Stimulated activated CD4-positive, alpha-beta T cell treated with anti-CD3 and anti-CD28 coated beads, TNF-alpha, amount 100 ng/mL, for 24 hours (primary cell): ENCODE measurements at places on chromosomes 6 and 20.
A peak's percentile ranks its signal among the peaks of the same experiment; 100 is the strongest.

DNA sequence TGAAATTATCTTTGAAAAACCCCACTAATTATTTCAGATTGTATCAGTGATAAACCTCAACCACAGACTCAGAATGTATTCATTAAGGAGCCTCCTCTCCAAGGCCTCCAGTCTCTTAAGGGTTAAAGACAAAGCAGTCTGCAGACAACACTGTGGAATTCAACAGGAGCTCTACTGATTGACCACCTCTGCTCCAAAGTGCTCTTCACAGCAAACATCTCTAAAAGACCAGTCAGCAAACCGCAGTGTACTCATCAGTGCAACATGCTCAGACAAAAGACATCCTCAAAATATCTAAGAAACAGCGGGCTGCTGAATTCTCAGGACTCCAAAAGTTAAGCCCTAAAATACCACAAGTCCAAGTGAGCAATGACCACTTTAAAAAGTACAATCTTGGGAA lies 42.0 kb downstream of the UQCC1 start:
- DNase-seq, result no peak

GRCh38 chr20:7399575-7399974 lies 540.7 kb downstream of the HAO1 start:
- DNase-seq, result no peak

GRCh38 chr6:68727699-68728098 lies 92.6 kb downstream of the ADGRB3 start:
- DNase-seq, result no peak

DNA sequence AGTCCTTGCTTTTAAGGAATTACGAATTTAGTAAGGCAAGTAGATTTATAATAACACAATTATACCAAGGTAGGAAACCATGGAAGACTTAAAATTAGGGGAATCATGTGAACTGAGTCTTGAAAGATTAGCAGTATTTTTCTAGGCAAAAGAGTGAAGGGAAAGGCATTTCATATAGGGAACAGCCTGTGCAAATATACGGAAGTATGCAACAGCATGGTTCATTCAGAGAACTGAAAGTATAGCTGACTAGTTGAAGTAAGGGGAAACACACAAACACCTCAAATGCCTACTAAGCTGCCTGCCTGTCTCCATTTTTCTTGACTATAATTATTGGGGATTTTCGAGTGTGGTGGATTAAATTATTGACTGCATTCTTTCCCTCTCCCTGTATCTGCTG lies 39.0 kb upstream of the ECHDC1 start:
- DNase-seq, result no peak

- DNase-seq, result no peak
Observed at GRCh38 chr6:144093658-144094057, 1.7 kb downstream of the SF3B5 start.

DNA sequence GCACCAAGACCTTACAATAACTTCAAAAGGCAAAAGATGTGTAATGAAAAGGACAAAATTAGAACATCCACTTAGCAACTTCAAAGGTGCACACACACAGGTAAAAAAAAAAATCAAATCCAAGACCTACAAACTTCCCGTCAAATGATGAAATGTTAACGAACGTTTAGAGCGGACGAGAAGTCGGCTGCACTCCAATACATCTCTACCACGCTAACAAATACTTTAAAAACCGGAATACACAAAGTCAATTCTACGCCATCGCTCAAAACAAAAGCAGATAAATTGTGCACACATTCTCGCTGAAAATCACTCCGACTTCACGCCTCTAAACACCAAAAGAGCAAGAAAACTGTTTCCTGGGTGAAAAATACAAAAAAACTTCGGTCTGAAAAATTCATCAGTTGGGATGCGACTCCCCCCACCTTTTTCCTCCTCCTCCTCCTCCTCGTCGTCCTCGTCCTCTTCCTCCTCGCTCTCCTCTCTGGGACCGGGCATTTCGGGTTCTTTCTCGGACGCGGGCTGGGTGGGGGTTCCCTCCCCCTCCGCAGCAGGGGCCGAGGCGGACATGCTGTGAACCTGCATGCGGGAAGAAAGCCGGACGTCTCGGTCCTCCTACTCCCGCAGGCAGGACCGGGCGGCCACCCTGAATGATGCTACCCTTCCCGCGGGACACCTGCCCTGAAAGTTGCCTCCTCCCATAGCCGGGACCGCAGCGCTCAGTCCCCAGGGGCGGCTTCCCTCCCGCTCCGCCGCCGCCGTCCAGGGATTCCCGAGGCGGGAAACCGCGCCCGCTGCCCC lies 712 bp downstream of the DEK start:
- DNase-seq, result no peak

GRCh38 chr6:25652007-25652515 lies at the start of gene SCGN:
SCGN (plus strand) TSS chr6:25652215; CDS start chr6:25652404, 189 bp downstream.
- peak; percentile 42 for DNase-seq

DNA sequence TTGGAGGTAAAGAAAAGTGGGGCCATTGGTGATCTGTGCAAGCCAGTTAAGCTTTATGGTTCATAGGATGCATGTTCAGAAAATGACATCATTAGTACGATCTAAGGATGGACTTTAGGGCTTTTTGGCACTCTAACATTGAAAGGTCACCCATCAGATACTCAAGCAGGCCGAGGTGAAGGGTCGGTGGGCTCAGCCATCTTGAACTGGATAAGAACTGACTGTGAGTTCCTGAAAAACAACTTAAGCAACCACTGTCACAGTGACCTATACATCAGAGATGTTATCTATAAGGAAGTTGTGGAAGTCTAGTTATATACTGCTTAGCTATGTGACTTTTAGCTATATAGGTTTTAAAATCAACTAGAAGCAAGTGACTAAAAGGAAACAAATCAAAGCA lies 13.0 kb upstream of the ITCH start:
- DNase-seq, result no peak

GRCh38 chr20:33518071-33518470 lies 28.2 kb downstream of the CBFA2T2 start:
- DNase-seq, result no peak

GRCh38 chr6:113662688-113663333 lies 194.3 kb upstream of the MARCKS start:
- DNase-seq, result no peak

DNA sequence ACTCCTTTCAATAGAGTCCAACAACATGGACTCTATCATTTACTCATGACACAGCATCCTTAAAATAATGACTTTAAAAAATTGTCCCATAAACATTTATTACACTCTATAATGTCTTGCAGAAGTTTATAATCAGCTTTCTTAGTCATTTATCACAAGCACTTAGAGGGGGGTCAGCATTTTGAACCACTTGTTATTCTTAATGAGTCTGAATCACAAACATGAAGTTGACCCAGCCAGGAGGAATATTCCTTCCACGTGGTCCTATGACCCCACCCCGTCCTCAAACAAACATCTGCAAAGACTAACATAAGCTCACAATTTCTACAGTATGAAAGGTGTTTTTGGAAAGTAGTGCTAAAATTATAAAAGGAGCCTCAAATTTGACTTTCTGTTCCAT lies 91.1 kb downstream of the MTFR2 start:
- no peak for DNase-seq

DNA sequence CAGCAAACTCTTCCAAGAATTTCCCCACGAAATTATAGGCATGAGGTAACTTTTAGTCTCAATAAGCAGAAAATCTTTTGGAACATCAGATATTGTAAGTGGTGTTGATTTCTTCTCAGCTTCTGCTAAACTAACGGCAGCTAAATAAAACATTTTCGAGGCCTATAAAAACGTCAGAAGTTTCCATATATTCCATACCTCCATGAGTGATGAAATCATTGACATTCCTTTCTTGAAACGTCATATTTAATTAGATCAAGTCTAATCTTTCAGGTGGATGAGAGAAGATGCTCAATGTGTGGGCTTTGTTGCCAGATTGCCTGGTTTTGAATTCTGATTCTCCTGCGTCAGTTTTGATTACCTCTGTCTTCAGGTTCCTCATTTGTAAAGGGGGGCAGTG lies 81.3 kb downstream of the CDC5L start:
- no peak for DNase-seq

- no peak for DNase-seq
Observed at GRCh38 chr20:35093267-35093884, 769 bp upstream of the TRPC4AP start.

- no peak for DNase-seq
Observed at GRCh38 chr6:39520411-39520810, 197.9 kb upstream of the KCNK16 start.

DNA sequence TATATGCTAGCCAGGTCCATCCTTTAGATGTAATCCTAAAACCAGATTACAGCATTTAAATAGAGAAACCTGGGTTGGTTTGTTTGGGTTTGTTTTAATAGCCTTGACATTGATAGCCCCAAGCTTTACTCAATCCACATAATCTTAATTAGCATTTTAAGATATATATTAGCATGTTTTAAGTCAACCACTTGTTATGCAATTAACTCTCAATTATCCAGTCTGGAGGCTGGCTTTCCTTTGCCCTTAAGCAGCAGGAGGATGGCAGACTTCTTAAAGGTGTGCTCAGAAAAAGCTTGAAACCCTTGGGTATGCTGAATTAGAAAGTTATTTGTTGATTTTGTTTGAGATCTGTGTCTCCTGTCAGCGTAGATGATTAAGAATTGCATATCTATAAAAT lies 46.3 kb upstream of the SMIM28 start:
- no peak for DNase-seq

- no peak for DNase-seq
Observed at GRCh38 chr20:13101276-13101675, 92.5 kb downstream of the SPTLC3 start.

- no peak for DNase-seq
Observed at GRCh38 chr6:159084493-159085091, 39.8 kb upstream of the TAGAP start.

DNA sequence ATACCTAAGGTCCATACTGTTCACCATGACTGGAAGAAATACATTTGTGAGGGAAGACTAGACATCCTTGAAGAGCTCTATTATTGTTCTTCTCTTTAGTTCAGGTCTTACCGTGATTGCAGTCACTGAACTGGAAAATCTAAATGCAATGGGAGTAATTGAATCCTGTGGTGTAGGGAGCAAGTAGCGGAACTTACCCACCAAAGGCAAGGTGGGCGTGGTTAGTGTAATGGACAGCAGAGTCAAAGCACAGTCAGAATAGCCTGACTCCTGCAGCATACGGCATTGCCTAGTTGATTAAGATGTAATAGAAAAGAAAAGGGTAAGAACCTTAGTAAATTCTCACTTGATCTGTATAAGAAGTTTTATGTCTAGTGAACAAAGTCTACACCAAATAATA lies 679.7 kb upstream of the EPHA7 start:
- no peak for DNase-seq

- DNase-seq, result peak; percentile 52
Observed at GRCh38 chr20:2751878-2752566, 48.4 kb downstream of the CPXM1 start.

- no peak for DNase-seq
Observed at GRCh38 chr6:39007575-39007974, 41.0 kb upstream of the GLP1R start.

- DNase-seq, result no peak
Observed at GRCh38 chr20:25269057-25269832, 21.4 kb downstream of the PYGB start.

DNA sequence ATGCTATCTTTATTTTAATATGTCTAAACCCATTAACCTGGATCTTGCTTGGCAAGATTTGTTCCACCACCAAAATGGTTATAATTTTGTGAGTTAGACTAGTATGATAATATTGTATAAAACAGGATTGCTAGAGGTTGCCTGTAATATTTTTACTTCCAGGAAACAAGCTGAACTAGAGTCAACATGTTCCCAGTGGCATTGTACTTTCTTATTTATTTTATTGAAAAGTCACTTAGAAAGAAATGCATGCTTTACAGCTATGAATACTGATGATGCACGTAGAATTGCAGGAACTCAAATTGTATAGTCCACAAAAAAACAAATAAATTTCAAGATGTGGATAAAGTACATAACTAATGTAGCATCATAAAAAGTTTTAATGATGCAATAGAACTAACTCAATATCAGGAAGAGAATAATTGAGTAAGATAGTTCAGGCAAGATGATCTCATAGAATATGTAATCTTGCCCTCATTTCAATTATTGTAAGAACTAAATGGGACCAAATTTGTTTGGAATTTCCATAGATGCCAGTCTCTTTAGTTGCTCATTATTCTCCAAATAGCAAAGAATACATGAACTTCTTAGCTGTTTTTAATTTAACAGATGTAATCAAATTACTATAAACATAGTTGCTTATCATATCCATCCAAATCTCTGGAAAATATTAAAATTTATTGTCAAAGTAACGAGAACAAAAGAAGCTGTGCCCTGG lies 451.8 kb downstream of the COL12A1 start:
- no peak for DNase-seq

- peak; percentile 17 for DNase-seq
Observed at GRCh38 chr6:111605100-111605751, 452 bp downstream of the TRAF3IP2 start.

DNA sequence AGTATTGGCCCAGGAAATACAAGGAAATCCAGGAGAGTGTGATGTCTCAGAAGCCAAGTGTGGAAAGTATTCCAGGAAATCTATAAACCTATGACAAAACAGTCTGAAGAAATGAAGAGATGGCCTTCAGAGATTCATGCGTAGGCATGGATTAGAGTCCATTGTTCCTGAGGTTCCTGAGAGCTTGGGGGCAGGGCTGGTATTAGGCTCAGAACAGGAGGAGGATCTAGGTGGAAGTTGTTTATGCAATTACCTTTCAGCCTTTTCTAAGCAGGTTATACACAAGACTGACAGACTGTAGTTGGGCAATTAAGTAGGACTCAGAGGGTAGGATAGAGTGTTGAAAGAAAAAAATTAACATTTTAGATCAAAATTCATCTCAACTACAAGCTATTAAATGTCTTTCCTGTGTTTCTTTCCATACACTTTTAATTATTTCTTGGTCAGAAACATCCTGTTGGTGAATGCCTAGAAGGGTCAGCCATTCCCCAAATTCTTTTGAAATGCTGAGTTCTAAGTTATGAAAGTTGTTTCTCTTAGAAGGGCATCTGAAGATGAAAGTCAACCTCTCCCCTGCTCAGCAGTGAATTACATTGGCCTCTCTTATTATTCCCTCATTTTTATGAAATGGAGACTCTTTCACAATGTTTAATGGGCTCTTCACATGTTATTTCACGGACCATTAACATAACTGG lies 201.2 kb upstream of the MYLIP start:
- no peak for DNase-seq

DNA sequence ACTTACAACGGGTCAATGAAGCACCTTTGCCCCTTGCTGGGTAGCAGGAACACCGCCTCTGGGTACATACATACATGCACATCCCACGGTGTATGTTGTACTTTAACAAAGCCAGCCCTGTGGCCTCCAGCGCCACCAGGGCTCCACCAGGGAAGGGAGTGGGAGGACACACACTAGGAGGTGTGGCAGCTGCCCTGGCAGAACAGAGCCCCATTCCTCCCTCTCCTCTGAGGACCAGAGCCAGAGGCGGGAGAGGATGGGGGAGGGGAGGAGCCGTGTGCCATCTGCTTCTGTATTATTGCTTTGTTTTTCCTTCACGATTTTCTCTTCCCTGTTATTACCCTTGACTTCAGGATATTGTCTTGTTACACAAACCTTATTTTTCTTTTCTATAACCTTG lies 105.8 kb upstream of the TRAF3IP2 start:
- DNase-seq, result no peak

DNA sequence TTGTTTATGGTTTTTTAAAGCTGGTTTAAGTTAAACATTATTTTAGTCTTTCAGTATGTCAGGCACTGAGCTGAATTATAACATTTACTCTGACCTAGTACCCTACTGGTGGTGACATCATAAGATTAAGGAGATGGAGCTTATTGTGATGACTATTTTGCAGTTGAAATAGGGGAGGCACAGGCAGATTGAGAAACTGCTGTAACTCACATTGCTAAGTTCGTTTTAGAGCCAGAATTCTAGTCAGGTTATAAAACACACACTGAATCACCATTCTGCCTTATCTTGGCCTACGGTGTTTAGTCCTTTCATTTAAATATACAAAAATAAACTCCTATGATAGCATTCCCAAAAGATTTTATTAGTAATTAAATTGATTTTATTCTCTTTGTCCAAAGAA lies 584.1 kb downstream of the TFAP2A start:
- DNase-seq, result no peak
